RWPE1 (cell line): ENCODE measurements at places on chromosomes 1 and 21.

DNA sequence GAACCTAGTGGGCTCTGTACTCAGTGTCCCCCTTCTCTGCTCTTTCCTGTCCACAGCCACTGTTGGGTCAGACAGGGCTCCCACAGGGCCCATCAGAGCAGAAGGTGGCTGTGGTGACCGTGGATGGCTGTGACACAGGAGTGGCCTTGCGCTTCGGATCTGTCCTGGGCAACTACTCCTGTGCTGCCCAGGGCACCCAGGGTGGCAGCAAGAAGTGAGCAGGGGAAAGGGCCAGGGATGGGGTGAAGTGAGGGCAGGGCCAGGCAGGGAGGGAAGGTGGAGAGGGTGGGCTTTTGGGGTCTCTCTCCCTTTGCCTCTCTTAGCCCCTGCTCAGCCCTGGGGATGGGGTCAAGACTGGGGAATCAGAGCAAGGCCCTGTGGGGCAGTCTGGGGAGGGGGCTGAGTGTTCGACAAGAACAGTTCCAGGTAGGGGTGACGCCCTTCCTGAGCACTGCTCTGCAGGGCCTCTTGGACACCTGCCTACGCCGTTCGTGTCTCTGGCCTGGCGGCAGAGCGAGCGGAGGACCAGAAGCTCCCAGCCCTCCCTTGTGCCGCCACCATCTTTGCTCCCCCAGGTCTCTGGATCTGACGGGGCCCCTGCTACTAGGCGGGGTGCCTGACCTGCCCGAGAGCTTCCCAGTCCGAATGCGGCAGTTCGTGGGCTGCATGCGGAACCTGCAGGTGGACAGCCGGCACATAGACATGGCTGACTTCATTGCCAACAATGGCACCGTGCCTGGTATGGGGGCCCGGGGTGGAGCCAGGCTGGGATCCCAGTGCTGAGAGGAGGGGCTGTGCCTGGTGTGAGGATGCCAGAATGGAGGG lies 13.1 kb downstream of the CELSR2 start:
- no peak for DNase-seq

GRCh38 chr1:8642114-8642513 lies 175.3 kb downstream of the RERE start:
- DNase-seq = no peak

GRCh38 chr21:45822429-45823099 lies 159.0 kb upstream of the COL6A1 start:
- no peak for DNase-seq

DNA sequence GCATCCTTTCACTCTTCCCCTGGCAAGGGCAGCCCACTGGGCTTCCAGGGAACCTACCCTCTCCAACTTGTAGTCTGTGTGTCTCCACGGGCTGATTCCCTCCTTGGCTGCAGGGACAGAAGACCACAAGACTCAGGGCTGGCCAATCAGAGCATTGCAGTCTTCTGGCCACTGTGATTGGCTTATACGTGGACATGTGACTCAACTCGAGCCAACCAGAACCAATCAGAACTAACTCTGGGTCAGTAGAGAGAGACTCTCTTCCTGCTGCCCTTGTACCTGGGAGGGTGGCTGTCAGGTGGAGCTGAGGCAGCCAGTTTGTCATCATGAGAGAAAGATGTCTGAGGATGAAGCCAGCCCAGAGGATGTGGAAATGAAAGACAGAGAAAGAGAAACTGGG lies 64.0 kb downstream of the DHRS3 start:
- no peak for DNase-seq

DNA sequence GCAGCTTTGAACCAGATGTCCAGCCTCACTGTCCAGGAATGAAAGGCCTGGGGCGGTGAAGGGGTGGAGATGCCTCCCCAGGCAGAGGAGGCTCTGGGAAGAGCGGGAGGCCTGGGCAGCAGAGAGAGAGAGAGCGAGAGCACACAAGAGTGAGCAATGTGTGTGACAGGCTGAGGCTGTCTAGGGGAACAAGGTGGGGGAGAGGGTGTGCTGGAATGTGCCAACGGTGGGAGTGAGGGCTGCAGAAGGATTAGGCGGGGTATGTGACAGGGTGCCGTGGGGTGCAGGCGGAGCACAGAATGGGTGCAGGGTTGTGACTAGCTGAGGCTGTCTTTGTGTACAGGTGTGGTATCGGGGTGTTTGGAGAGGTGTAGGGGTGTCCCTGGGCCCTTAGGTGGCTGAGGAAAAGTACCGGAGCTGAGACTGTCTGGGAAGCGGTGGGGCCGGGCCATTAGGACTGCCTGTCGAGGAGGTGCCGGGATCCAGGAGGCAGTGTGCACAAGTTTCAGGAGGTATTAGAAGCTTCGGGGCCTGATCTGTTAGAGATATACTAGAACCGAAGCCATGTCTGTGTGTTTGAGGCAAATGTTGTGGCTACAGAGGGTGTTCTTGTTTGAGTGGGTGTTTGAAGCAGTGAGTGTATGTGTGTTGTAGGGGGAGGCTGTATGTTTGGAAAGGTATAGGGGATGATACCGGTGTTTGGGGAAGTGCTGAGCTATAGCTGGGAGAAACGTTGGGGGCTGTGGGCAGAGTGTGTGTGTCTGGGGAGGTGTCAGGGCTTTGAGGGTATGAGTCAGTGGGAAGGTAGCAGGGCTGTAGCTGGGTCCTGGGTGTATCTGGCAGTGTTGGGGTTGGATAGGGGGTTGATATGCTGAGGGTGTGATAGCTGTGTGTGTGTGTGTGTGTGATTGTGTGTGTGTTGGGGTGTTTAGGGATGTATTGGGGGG lies 9.1 kb downstream of the AHDC1 start:
- DNase-seq = peak; percentile 46

DNA sequence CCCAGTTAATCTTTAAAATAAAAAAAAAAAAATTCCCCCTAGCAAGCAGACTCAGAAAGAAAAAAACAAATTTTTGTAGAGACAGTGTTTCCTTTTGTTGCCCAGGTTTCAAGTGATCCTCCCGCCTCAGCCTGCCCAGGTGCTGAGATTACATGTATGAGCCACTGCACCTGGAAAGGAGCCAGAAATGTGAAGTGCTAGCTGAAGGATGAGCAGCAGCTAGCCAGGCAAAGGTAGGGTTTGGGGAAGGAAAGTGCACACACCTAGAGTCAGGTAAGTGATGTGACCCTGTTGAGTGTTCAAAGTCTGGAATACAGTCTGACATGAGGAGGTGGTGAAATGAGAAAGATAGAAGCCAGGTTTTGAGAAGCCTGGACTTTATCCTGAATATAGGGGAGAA lies 1.7 kb downstream of the AKR1A1 start:
- DNase-seq = peak; percentile 55

DNA sequence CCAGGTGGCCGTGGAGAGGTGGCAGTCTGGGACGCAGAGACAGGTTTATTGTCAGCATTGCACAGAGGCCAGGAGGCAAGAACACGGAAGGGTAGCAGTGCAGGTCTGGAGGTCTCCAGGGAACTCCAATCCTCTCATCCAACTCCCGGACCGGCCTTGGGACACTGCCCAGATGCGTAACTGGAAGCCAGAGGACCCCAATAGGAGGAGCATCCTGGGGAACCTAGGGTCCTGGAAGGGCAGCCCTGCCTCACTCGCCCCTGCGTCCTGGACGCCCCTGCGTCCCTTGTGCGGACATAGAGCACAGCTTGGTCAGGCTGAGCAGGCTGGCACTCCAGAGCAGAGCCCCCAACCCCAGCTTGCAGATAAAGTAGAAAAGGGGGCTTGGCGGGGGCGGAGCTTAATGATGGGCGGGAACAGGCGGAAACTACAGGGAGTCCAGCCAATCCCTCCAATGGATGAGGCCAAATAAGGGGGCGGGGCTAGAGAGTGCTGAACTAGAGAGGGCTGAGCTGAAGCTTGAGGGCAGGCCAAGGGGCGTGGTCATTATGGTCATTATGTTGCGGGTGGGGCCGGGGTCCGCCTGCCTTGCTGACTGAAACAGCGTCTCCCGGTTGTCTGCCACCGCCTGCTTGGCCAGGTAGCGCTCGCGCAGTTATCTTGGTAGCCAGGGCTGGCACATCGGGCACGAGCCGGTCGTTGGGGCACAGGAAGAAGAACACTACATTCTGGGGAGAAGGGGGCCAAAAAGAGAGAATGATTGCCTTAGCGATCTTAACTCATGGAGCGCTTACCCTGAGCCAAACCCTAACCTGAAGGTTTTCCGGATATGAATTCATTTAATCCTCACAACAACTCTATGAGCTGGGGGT lies 3.7 kb upstream of the ARHGEF19 start:
- peak; percentile 65 for DNase-seq

GRCh38 chr1:23408797-23409290 lies 15.7 kb downstream of the TCEA3 start:
- DNase-seq = no peak

- DNase-seq = no peak
These were observed 974.6 kb downstream of the TTLL7 start for GRCh38 chr1:83024251-83024767.

DNA sequence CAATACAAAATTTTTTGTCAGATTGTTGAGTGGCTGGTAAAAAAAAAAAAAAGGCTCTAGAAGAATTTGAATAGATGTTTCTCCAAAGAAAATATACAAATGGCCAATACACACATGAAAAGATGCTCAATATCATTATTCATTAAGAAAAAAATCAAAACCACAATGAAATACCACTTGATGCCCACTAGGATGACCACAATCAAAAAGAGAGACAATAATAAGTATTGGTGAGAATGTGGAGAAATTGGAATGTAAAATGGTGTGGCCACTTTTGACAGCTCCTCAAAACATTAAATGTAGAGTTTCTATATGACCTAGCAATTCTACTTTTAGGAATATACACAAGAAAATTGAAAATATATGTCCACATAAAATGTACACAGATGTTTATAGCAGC lies 100.0 kb downstream of the CLEC20A start:
- no peak for DNase-seq

GRCh38 chr1:228284148-228284495 lies 76.3 kb downstream of the OBSCN start:
- DNase-seq = no peak

GRCh38 chr1:195218428-195219212 lies 1389.6 kb downstream of the KCNT2 start:
- DNase-seq = no peak

DNA sequence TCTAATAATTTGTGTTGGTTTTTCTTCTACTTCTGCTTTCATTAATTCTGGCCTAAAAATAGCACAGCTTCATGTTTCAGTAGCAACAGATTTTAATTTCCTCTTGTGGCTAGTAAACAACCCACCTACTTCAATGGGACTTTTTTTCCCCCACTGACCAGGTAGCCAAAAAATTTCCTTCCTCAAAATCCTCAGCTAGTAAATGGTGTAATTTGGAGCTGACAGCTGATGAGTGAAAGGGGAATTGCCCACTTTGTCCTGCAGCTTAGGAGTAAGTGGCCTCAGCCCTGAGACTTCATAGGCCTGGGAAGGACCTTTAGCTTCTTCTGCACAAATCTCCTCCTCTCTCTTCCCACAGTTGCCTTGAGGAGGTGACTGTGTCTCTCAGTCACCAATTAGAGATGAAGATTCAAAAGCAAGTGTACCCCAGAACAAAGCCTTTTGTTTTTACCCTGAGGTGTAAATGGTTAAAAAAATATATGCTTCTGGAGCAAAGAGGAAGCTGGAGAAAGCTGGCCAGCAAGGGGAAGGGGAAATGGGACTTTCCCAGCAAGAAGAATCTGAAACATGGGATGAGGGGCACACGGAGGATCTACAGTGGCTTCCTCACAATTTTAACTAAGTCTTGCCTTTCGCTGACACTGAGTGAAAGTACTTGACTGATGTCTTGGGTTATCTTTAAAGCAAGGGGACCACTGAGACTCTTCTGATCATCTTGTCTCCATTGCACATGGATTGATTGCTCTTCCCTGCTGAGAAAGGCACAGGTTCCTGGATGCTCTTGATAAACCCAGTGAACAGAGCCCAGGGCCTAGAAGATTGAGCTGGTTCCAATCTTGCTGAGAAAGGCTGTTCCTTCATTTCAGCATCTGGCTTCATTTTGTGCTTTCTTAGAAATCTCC lies 35.8 kb upstream of the VCAM1 start:
- DNase-seq = no peak
